ENCODE measurements at places on chromosomes 13 and 19.

DNA sequence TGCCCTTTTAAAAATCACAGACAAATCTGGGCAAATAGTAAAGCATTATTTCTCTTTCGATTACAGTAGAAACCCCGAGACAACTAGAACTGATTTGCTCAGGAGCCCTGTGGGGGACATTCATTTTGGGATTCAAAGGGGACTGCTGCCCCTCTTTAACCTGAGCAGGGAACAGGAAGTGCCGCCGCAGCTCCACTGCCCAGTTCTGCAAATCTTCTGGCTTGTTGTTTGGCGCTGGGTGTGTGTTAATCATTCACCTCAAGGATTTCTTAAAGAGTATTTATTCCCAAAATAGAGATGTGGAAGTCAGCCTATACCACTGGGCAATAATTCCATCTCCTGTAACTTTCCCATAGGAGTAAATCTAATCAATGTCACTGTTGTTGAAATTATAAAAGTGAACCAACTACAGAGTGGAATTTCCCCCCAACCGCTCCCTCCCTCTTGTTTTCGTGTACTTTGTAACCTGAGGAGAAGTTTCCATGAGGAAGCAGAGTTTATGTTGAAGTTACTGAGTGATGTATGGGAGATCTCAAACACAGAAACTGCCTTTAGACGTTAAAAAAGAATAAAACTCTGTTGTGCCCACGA, 515.8 kb downstream of the KLF12 start:
- DNase-seq, result no peak

DNA sequence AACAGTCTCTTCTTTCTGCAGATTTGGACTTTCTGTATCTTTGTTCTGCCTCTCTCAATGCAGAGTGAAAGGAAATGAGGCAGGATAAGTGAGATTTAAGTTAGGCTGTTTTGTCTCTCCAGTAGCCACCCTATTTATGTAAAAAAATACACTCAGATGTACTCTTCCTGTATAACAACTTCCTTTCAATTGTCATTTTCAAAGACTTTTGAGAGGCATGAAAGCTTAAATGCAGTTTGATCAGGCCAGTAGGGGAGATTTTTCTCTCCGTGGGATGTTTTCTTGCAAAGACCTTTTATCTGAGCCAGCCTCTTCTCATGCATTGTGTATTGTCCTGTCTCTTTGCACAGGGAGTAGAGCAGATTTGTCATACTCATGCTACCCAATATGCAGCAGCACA, 166.8 kb downstream of the SLITRK5 start:
- no peak for DNase-seq

GRCh38 chr13:45696610-45697226, 5.4 kb upstream of the CBY2 start:
- no peak for DNase-seq

- DNase-seq, result no peak
These were observed 49.5 kb downstream of the C13orf46 start for GRCh38 chr13:113924184-113924901.

DNA sequence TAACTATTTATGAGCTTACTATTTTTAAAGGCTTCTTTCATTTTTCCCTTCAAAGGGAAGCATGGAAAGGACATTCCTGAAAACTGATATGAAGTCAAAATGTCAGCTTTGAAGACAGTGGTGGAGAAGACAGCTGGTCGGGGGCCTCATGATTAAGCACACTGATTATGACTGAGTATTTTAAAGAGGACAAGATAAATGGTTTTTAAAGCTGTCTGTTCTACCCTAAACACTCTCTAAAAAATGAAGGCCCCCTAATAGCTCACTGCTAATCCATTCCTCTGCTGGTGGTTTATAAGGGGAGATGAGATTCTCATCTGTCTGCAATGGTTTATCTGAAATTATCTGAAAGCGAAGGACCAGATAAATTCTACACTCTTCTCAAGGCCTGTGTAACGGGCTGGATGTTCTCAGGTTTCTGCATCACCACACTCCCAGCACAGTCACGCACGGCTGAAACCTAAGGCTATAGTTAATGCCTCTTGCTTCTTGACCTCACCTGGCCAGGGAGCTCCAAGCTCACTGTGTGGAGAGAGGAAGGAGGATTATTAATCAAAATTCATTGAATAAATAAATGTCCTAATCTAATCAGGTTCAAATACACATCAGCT, 86.9 kb upstream of the DOCK9 start:
- no peak for DNase-seq

GRCh38 chr19:23823952-23824389, 65.3 kb upstream of the ZNF681 start:
- peak; percentile 2 for DNase-seq

- DNase-seq, result no peak
These were observed 13.1 kb downstream of the SETDB2 start for GRCh38 chr13:49457221-49457620.

DNA sequence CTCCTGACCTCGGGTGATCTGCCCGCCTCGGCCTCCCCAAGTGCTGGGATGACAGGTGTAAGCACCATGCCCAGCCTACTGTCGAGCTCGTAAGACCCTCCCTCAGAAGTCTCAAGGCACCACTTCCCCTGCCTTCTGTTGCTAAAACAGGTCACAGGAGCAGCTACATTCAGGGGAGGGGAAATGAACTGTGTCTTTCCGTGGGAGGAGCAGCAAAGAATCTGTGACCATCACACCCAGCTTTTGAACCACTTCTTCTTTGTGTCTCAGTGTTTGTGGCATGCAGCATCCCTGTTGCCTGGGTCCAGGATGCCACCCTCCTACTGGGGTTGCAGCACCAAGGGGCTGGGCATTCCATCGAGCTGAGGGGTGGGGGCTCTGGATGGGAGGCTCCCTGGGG, 7.7 kb upstream of the CSNK1G2 start:
- no peak for DNase-seq

GRCh38 chr19:5091684-5092480, 123.0 kb downstream of the KDM4B start:
- DNase-seq, result no peak

- DNase-seq, result no peak
These were observed 2.9 kb downstream of the DNAJC15 start for GRCh38 chr13:43026262-43026661.

GRCh38 chr19:50554212-50554611, 14.0 kb downstream of the LRRC4B start:
- DNase-seq, result no peak

GRCh38 chr19:56834564-56835375, 5.8 kb downstream of the PEG3 start:
- DNase-seq, result no peak

DNA sequence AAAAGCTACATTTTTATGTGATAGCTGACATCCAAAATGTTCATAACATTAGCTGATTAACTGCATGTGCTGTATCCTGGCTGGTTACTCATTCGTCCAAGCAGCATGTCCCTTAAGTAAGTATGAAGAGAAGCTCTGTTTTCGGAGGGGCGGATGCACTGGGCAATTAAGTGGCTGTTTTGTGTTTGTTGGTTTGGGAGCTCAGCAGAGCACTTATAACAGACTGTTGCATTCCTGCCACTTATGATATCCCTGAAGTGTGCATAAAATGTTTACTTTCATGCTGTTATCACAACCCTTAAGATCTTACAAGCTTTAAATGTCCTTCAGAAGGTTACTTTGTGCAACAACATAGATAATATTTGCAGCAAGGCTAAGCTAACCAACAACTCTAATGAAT, 264.1 kb downstream of the NALCN start:
- DNase-seq, result no peak

- DNase-seq, result no peak
These were observed 5.3 kb downstream of the PTBP1 start for GRCh38 chr19:802498-803098.

DNA sequence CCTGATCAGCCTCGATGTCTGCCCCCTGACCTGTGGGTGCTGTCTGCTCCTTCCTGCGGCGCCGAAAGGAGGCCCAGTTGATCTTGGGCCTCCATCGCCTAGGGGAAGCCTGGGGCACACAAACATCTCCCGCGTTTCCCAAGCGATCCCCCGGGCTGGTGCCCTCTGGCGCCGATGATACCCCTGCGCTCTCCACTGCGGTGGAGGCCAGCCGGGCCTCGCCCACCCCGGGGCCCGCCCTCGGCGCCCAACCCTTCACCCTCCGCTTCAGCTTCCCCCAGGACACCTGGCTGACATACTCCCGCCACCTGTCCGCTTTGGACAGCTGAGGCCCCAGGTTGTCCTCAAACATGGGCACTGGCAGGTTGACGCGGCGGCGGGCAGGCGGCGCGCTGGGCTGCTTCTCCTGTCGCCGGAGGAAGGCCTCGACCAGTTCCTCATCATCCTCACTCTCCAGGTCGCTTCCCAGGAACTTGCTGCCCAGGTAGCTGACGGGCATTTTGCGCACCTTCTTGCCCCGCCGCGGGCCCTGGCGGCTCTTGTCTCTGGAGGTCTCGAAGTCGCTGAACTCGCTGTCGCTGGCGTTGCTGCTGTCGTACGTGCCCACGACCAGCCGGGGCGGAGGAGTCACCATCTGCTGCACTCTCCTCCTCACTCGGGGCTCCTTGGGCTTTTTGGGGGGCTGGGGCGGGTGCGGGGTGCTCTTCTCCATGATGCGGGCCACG, 1.3 kb downstream of the CCDC8 start:
- no peak for DNase-seq

DNA sequence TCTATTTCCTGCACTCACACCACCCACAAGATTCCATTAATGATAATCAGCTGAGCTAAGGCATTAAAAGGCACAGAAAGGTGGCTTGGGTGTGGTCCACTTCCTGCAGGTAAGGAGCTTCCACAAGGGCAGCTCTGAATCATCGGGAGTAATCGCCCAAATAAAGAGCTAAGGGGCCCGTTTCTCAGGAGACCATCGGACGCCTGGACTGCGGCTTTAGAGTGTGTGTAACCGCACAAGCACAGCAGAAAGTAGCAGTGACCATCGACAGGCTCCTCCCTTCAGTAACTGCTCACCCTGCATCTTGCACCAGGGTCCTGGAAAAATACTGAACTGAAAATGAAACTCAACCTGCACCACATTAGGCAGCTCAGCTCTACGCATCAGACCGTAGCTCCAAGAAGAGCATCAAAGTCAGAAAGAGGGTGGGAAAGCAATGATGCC, 6.0 kb downstream of the STK24 start:
- DNase-seq, result no peak

DNA sequence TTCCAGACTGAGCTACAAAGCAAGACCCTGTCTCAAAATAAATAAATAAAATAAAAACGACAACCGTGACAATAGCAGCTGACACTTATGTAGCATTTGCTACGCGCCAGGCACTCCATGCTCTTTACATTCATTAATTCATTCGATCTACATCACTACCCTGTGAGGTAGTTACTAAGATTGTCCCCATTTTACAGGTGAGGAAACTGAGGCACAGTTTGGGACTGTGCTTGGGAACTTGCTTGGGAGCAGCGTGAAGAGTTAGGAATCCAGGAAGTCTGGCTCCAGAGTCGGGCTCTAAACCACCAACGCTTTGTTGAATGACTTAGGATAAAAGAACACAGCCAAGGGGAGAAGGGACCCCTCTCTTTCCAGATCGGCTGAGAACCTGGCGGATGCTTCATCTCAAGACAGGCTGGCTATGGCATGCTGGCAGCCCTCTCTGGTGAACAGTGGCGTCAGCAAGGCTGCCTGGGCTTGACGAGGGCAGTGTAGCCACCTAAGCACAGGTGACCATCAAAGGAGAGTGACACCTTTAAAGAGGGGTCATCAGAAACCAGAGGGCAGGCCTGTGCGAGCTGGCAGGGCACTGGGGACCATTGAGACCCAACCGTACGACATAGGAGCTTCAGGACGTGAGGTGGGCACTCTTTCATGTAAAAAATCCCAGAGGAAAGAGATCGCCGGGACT, 591 bp downstream of the DOHH start:
- no peak for DNase-seq

- no peak for DNase-seq
These were observed 121.6 kb downstream of the COG6 start for GRCh38 chr13:39777021-39777420.

DNA sequence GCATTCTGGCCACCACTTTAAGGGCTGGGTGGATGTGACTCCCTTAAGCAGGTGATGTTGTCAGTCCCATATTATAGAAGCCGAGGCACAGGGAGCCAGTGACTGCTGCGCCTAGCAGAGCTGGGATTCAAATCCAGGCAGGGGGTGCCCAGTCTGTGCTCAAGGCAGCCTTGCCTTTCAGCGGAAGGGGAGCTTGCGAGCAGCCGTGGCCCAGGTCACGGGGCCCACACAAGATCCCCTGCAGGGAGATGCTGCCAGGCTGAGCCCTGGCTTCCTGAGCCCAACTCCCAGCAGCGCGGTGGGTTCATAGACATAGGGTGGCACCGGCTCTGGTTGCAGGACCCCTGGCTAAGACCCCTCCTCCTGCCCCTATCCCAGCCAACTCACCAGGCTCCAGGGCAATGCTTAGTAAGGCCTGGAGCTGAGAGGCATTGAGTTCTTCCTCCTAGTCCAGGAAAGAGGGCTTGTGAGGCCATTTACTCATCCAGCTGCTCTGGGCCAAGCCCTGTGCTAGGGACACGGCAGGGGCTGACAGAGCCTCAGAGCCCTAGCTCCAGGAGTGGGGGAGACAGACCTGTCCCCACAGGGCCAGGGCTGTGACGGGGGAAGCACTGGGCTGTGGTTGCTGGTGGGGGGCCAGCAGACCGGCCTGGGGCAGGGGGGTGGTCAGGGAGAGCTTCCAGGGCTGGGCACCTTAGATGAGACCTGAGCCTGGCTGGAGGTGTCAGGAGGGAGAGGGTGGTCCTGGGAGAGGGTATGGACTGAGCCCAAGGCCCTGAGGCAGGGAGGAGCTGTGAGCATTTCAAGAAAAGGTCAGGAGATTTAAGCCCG, 9.6 kb downstream of the CAPN12 start:
- DNase-seq, result no peak

DNA sequence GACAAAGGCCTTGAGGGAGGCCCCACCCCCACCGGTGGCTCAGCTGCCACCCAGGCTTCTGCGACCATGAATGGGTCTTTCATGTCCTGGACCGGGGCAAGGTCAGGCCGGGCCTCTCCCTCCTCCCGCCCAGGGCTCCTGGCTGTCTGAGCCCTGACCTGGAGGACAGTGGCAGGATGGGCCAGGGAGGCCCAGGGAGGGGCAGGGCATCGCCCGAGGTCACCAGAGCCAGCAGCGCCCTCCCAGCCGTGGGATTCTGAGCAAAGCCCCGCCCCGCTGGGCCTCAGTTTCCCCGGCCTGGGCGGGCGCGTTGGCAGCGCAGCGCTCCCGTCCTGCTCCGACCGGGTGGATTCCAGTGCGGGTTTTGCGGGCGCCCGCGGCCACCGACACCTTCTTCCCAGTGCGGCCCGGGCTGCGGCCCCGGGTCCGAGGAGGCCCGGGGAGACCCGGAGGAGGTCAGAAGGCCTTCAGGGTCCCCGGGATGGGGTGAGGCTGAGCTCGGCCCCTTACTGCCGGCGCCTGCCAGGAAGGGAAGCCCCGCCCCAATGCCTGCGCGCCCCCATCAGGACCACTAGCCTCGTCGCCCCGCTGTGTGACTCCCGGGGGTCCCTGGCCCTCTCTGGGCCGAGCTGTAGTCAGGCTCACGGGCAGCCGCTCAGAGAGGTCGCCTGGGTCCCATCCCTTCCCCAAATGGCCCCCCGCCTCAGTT, 24.6 kb upstream of the SEMA6B start:
- DNase-seq, result no peak

DNA sequence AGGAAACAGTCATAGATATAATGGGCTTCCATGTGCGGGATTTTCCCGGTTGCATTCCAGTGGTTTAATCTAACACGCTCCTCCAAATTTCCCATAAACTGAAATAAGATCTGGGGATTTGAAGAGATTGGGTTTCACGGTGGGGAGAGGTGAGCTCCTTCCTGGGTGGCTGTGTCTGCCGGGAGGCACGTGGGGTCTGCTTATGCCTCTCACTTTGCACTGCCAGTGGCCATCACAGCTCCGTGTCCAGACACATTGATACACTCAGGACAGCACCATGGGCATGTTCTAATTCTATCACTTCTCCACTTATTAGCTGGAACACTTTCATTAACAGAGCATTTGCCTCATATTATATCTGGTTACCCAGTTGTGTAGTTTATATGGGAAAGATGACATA, 73.4 kb downstream of the SOX1 start:
- DNase-seq, result no peak

Data from NCI-H1694 treated with DMSO at 0.1 percent for 48 hours (cell line).